ENCODE measurements at places on chromosomes 3 and 15. TPM values are rescaled to one million over a fixed set of nuclear protein-coding genes. Genes with fewer than 3 reads are reported as not detected.
A peak's percentile ranks its signal among the peaks of the same experiment; 100 is the strongest.

Gene XCR1
- not detected for total RNA-seq

Gene SAMMSON
- not detected for total RNA-seq

Gene SHC4
- 4.2 TPM for total RNA-seq

DNA sequence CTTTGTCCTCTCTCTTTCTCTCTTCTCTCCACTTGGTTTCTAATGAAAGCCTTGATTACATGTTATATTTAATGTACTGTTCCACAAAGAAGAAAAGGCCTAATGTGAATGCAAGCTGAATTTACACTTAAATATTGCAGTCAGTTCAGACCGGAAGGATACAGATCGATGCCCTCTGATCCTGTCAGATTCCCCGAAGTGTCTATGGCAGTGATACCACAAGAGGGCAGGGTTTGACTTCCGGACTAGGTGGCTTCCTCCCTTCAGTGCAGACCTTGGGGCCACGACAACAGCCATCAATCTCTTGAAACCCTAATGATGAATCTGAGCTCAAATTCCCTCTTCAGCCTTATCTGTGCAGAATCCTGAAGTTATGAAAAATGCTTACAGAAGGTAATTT, 29.5 kb downstream of the AGTR1 start:
- H3K27ac ChIP-seq: no peak overlapping the region
- no peak for DNase-seq
- no peaks in the 10 kb centered on the region for H3K36me3 ChIP-seq
- no peaks in the 10 kb centered on the region for H3K4me1 ChIP-seq
- H3K27me3 ChIP-seq: no peaks in the 10 kb centered on the region

DNA sequence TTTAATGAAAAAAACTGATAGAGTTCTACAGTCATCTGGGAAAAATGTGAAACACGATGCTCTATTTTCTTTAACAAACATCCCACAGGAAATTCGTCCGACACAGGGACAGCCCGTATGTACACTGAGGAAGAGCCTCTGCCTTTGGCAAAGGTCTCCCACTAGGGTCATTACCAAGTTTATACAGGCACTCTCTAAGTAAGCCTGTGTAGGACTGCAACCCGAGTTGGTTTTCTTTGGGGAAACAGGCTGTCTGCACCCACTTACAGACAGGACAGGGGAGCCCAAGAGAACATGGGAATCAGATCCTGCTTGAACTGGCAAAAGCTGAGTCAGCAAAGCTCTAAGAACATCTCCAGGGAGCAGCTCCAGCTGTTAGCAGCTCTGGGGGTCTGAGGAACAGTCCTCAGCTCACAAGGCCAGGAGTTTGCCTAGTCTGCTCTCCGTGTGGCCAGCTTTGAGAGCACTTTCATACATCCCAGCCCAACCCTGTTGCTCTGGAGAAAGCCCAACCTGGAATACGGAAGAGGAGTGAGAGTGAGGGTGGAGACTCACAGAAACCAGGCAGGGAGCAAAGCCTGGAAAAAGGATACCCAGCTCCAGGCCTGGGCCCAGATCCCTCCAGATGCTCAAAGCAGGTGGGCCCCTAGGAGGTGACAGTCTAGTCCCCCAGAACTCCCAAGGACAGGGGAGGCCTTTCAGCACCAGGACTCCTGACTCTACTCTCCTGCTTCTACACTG, 1.9 kb downstream of the TBC1D2B start:
- H3K27me3 ChIP-seq: no peaks in the 10 kb centered on the region
- no peaks in the 10 kb centered on the region for H3K36me3 ChIP-seq
- H3K4me3 ChIP-seq: peak overlapping the region; percentile 80
- peak overlapping the region; percentile 92 for H3K27ac ChIP-seq
- no peak for DNase-seq

GRCh38 chr3:114285648-114286230, 8.1 kb upstream of the TIGIT start:
- H3K27ac ChIP-seq: no peak overlapping the region
- no peaks in the 10 kb centered on the region for H3K27me3 ChIP-seq
- no peak for DNase-seq
- no peak overlapping the region for H3K4me3 ChIP-seq

- no peak overlapping the region for H3K4me3 ChIP-seq
- no peak for DNase-seq
- H3K27ac ChIP-seq: no peak overlapping the region
- H3K4me1 ChIP-seq: no peaks in the 10 kb centered on the region
Measured at GRCh38 chr3:172341482-172342059, 106.7 kb downstream of the GHSR start.

Measured in heart right ventricle (tissue), 16 donors.